Activated CD8-positive, alpha-beta memory T cell treated with anti-CD3 and anti-CD28 coated beads, Interleukin-2, amount 50 U/mL, for 48 hours (primary cell): ENCODE measurements at places on chromosomes 3 and 15.

DNA sequence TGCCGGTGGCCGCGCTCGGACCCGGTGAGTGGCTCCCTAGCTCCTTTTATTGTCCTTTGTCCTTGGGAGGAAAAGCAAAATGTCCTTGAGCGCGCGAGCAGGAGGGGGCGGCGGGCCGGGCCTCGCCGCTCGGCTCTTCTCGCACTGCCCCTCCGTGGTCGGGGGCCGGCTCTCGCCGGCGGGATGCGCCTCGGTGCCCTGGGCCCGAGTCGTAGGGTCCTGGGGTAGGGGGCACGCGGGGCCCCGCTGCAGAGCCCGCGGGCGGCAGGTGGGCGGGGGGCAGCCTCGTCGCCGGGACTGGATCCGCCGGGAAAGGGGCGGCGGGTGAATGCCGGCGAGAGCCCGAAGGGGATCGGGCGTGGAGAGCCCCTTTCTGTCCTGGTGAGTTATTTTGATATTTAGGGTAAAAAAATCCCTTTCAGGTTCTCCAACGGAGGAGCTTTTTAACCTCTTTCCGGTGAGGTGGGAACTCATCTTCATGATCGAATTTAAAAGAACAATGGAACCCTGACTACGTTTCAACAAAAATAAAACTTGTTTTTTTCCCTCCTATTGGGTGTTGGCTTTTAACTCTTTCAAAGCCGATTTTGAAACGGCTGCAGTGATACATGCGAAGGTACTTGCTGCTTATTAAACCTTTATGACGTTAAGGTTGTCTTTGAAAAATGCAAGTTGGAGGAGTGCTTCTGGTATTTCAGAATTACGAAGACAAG, 16.8 kb upstream of the CHD2 start:
- peak; percentile 74 for DNase-seq

DNA sequence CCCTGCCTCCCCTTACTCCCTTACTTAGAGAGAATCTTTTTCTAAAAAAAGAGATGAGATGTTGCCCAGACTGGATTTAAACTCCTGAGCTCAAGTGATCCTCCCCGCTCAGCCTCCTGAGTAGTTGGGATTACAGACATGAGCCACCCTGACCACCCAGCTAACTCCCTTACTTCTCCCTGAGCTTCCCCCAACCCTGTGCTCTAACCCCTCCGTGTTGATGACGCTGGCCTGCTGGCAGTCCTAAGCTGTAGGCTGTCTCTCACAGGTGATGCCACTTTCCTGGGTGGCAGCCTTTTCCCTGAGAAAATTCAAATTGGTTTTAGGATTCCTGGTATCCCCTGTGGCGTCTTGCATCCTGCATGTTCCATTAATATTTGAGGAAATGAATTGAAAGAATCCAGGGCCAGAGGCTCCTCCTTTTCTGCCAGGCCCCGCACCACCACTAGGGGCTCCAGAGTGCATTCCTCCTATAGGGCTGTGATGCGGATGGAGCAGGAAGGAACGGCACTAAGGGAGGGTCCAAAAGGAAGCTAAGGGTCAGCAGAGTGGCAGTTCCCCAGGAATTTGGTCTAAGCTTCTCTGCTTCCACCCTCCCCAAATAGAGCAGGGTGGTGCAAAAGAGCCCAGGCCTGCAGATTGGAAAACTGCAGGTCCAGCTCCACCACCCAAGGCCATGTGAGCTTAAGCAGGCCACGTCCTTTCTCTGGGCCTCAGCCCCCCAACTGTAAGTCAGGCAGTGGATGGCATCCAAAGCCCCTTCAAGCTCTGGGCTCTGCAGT, 101.1 kb downstream of the DAPK2 start:
- peak; percentile 81 for DNase-seq

DNA sequence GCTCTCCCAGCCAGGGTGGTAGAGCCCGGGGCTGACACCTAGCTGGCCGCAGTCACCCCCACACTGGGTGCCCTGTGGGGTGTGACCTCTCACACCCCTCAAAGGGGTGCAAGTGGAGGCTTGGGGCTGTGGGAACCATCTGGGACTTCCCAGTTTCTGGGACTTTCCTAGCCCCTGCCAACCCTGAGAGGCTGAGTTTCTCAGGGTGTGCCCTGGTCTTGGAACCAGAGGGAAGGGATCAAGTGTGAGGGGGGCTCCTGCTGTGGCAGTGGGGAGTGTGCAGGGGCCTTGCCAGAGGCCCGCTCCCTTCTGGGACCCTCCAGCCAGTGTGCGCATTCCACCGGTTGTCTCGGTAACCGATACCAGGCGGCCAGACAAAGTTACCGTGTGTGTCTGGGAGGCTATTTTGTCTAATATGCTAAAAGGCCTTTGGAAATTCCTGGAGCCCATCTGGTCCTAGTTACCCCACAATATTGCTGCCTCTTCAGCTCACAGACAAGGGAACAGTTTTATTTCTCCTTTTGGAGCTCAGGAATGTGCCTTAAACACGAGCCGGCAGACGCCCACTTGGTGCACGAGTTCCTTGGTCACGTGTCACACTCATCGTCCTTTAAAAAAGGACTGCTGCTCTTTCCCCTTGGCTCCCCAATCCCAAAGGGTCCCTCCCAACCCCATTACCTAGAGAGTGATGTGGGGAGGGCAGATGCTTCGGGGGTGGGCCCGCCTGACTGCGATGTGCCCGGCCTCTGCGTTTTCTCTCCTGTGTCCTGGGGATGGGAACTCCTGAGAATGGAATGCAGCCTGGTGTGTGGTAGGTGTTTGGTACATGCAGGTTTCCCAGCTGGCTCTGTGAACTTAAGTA, 33.2 kb downstream of the HDAC11 start:
- DNase-seq, result no peak

DNA sequence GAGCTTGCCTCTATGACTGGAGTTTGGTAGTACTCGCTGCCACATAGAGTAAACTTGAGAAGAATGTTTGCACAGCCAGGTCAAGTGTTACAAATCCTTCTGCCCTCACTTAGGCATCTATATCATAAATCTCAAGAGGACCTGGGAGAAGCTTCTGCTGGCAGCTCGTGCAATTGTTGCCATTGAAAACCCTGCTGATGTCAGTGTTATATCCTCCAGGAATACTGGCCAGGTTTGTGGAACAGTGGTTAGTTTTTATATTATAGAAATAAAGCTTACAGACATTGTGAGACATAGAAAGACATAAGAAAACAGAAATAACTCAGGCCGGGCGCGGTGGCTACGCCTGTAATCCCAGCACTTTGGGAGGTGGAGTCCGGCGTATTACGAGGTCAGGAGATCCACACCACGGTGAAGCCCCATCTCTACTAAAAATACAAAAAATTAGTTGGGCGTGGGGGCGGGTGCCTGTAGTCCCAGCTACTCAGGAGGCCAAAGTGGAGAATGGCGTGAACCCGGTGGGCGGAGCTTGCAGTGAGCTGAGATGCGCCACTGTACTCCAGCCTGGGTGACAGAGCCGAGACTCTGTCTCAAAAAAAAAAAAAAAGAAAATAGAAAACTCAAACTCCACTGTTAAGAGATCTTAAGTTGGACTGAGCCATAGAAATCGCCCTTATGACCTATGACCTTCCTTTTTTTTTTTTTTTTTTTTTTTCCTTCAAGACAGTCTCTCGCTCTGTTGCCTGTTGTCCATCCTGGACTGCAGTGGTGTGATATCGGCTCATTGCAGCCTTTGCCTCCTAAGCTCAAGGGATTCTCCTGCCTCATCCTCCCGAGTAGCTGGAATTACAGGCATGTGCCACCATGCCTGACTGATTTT, 2.2 kb downstream of the RPSA start:
- DNase-seq, result no peak

DNA sequence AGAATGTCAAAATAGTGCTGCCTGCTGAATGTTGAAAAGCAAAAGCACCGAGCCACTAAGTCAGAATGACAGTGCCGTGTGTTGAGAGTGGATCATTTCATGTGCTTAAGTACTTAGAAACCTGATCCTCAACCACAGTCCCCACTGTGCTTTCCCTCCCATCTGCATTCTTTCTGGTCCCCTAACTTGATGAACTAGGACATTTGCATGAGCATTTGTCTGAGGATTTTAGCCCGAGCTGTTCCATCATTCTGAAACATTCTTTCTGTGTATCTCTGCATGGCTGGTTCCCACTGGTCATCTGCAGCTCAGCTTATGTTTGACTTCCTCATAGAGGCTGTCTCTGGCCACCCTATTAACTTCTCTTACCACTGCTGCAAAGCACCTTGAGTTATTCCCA, 42.0 kb downstream of the SST start:
- DNase-seq, result no peak

DNA sequence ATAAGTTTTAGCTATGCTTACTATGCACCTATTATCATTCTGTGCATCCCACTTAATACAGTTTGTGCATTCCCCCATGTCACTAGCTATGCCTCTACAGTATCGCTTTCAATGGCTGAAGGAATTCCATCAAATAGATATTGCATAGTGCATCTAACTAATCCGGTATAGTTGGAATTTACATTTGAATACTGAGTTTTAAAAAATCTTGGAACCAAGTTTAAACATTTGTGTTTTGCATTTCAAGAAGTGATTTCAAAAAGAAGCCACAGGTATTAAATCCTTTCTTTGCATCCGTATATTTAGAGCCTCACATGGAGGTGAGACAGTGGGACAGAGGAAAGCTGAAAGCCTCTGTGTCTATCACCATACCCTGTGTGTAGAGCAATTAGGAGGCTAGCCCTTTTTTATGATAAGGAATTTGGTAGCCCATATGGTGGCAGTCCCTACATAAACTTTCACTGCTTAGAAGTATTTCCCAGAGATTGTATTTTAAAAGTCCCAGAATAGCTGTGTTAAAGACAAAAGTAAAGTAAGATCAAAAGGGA, 960.2 kb upstream of the CFAP20DC start:
- DNase-seq, result no peak
